ENCODE measurements at places on chromosomes 7 and 10.
A peak's percentile ranks its signal among the peaks of the same experiment; 100 is the strongest.

GRCh38 chr10:62249957-62250356 is 18.7 kb downstream of the RTKN2 start:
- DNase-seq = no peak

DNA sequence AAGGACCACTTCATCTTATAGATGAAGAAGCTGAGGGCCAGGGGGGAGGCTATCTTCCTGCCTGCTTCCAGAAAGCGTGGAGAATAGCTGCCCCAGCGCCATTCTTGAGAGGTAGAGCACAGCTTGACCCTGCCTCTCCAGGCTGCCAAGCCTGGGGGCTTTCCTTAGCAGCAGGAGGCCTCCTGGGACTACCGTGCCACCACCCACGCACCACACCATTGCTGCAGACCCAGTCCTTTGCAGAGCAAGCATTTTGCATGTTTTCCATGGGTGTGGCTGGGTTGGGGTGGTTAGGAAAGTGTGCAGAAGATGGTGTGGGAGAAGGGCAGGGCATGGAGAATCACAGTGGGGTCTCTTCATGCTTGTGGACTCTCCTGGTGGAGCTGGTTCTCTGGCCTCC is 64.9 kb downstream of the TBXAS1 start:
- no peak for DNase-seq

DNA sequence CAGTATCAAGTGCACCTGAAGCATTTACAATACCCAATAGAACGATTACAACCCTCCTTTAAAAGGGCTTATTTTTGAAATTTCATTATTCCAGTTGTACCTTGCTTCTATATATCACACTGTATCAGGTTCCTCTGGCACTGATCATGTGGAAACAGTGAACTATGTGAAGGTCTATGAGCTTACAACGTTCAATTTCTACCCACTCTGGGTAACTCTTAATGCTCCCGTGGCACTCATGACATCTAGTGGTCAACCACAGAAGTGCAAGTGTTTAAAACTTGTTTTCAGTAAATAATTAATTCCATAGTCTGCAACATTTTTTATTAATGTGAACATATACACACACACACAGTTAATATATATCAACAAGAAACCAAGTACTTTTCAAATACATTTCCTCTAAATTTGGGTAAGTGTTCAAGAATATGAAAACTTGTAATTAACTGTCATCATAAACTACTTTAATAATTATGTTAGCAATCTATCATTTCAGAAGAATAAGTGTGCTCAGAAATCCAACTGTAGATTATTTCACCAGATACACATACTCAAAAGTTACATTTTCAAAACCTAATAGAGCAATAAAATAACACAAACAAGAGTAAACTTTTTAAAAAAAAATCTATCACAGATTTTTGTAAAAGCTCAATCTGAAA is 61.0 kb downstream of the MPP7 start:
- no peak for DNase-seq

- no peak for DNase-seq
Measured at GRCh38 chr7:95596198-95597063, at the start of gene PDK4. Gene PDK4 (minus strand): TSS chr7:95596516. CDS start chr7:95596293, 223 bp downstream.

DNA sequence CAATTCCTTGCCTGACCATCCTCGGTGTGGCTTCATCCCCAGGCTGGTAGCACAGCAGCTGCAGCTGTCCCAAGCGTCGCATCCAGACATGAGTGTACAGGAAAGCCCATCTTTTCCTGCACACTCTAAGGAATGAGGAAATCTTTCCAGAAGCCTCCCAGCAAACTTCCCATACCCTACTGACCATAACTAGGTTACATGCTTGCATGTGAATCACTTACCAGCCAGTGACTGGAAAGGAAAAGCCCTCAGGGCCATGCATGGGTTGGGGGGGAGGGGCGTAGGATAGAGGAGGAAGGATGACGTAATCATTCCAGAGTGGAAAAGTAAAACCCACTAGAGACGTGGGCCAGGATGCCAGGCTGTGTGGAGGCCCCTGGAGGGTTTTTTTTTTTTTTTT is 18.9 kb upstream of the ZNF212 start:
- DNase-seq = no peak

GRCh38 chr10:15745751-15746150 is 26.0 kb upstream of the ITGA8 start:
- DNase-seq = no peak

DNA sequence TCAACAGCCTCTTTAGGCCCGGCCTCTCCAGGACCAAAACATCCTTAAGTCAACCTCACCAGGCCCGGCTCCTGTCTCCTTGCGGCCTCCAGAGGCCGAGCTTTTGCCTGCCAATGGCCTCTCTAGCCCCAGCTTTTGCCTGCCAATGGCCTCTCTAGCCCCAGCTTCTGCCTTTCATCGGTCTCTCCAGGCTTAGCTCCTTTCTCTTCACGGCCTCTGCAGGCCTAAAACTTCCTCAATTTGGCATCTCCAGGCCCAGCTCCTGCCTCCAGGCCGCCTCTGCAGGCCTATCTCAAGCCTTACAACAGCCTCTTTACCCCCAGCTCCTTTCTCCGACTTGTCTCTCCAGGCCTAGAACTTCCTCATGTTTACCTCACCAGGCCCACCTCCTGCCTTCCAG is 15.7 kb upstream of the TMEM248 start:
- no peak for DNase-seq

DNA sequence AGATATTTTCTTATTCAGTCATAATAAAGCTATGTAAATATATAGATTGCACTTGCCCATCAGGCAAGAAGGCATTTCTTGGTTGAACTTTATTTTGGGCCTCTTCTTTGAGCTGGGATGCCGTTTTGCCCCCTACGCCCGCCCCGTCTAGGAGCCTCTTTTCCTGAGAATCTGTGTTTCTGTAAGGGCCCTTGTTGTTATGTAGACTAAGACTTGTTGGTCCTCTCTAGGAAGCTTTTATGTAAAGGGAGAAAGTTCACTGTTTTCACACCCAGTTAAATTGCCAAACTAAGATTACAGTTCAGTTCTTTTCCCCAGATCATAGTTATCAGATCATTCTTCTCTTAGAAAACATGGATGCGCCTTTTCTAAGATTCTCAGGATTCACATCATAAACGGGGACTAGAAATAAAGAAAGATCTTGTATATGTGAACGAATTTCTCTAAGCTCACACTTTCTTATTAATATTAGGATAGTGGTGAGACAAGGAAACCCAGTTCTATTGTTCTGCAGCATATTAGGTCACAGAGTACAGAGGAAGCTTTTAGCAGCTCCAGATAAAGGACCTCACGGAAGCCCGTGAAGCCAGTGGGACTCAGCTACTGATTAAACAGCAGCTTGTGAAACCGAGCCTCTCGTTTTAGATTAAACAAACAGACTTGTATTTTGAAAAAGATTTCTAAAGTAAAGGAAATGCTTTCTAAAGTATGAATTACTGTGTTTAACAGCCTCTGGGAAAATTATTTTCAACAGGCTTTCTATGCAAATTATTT is 3.8 kb downstream of the LMTK2 start:
- no peak for DNase-seq

DNA sequence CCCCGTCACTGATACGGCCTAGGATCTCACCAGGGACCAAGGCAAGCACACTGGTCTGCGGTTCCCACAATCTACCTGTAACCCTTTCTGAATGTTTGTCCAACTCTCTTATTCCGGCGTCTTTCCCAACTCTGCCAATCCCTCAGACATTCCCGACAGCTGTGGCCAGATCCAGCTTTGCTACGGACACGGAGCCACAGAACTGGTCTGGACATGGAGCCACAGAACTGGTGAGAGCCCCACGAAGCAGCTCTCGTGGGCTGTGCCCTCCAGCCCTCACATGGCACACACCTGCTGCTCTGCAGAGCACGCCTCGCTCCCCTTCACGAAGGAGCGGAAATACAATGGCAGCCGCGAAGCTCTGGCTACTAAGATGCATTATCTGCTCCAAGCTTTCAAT is 376.8 kb downstream of the DNAJB6 start:
- no peak for DNase-seq

GRCh38 chr7:101725921-101726320 is 91.5 kb upstream of the CUX1 start:
- no peak for DNase-seq

DNA sequence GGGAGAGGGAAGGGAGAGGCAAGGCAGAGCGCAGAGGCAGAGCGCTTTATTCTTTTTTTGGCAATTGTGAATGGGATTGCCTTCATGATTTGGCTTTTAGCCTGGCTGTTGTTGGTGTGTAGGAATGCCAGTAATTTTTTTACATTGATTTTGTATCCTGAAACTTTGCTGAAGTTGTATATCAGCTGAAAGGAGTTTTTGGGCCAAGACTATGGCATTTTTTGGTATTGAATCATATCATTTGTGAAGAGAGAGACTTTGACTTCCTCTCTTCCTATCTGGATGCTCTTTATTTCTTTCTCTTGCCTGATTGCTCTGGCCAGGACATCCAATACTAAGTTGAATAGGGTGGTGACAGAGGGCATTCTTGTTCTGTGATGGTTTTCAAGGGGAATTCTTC is 291.3 kb downstream of the REEP3 start:
- no peak for DNase-seq

GRCh38 chr7:155450970-155451801 is 6.7 kb upstream of the EN2 start:
- DNase-seq = no peak

GRCh38 chr7:148234715-148235114 is 355.9 kb upstream of the C7orf33 start:
- no peak for DNase-seq

- no peak for DNase-seq
Measured at GRCh38 chr7:7832518-7832917, 114.1 kb upstream of the RPA3 start.

DNA sequence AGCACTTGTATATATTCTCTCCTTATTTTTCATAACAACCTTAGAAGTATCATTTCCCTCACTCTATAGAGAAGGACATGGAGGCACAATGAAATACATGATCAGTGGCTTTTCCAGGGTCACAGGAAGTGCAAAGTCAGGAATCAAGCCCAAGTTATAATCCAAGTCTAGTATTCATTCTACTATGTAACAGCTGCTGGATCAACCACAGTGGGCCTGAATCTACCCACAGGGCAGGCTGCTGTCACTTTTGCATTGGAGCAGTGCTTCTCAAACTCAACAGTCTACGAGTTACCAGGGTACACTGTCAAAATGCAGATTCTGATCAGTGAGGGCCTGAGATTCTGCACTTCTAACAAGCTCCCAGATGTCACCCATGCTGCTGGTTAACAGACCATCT is 18.3 kb downstream of the ZDHHC16 start:
- no peak for DNase-seq

DNA sequence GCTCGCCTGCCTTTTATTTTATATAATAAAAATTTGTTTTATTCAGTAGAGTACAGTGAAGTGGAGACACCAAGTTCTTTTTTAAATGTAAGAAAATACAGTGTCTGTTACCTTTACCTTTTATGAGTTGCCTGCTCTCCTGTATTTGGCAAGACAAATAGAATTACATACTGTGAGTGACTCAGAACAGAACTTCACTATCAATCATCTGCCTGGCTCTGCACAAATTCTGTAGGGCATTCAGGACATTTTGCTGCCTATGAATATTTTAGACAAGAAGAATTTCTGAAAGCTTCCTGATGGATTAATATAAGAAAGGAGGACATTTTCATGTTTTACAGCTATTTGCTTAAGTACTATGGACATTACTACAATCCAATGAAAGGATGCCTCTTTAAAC is 135.4 kb upstream of the PHF14 start:
- no peak for DNase-seq

- no peak for DNase-seq
Measured at GRCh38 chr10:18303851-18304801, 163.9 kb downstream of the CACNB2 start.

GRCh38 chr7:15495170-15495569 is 66.6 kb downstream of the AGMO start:
- DNase-seq = no peak

DNA sequence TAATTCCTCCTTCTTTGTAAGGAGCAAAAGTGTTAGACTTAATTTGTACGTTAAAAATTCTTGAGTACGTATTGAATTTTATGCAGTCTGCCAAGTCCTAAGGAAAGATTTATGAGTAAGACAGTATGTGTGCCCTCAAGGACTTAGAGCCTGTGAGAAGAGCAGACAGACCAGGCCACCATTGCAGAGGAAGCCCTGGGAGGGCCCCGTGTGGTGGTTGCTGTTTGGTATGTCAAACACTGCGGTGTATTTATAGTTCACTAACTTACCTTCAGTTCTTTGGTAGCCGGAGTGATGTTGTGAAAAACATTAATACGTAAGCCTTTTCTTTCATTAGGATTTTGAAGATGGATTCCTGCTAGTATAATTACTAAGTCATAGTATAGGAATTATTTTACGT is 82.9 kb downstream of the GALNT11 start:
- no peak for DNase-seq

GRCh38 chr7:30390736-30391636 is 87.6 kb downstream of the NOD1 start:
- DNase-seq = no peak

GRCh38 chr10:20598590-20598989 is 298.5 kb downstream of the NEBL start:
- DNase-seq = no peak

GRCh38 chr10:113515601-113516000 is 37.3 kb upstream of the HABP2 start:
- no peak for DNase-seq

GRCh38 chr7:1704811-1705738 is 35.0 kb downstream of the ELFN1 start:
- DNase-seq = no peak

DNA sequence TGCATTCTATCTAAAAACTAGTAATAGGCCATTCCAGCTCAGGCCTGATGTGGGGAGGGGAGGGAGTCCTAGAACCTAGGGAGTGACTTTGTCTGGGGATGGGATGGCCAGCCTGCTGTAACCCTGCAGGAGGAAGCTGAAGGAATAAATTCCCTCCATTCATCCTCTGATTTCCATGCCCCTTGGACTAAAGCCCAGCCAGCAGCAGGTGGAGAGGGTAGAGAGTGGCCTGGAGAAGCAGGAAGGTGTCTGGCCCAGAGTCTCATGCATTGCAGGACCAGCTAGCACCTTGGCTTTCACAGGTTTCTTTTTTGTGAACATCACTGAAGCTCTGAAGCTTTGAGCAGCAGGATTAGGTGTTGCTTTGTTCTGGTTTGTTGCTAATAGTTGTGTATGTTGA is 32.8 kb upstream of the CDH23 start:
- DNase-seq = no peak

DNA sequence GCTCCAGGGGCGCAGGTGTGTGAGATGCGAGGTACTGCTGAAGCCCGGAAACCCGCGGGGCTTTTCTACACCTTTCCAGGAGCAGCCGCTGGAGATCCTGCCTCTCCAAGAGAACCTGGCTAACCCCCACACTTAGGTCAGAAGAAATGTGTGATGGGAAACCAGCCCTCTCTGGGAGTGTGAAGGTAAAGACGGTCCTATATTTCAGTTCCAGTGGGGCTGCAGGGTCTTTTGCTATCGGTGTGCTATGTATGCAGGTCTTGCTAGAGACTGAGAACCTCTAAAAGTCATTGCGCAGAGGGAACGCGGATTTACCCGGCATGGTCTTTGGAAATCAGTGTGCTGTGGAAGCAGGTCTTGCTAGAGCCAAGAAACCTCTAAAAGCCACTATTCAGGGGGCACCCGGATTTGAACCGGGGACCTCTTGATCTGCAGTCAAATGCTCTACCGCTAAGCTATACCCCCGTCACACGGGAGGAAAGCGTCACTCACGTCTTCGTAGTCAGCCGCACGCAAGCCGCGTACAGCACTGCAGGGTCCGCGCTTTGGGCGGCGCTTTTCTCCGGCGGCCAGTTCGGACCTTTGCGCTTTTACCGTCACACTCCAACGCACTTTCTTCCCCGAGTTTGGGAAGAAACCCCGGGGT is 46.0 kb downstream of the ZNF777 start:
- DNase-seq = peak; percentile 50
